HuH-7 (cell line): ENCODE measurements at places on chromosomes 7 and 10.

GRCh38 chr10:98062424-98062823, 32.0 kb upstream of the CRTAC1 start:
- no peak for DNase-seq

DNA sequence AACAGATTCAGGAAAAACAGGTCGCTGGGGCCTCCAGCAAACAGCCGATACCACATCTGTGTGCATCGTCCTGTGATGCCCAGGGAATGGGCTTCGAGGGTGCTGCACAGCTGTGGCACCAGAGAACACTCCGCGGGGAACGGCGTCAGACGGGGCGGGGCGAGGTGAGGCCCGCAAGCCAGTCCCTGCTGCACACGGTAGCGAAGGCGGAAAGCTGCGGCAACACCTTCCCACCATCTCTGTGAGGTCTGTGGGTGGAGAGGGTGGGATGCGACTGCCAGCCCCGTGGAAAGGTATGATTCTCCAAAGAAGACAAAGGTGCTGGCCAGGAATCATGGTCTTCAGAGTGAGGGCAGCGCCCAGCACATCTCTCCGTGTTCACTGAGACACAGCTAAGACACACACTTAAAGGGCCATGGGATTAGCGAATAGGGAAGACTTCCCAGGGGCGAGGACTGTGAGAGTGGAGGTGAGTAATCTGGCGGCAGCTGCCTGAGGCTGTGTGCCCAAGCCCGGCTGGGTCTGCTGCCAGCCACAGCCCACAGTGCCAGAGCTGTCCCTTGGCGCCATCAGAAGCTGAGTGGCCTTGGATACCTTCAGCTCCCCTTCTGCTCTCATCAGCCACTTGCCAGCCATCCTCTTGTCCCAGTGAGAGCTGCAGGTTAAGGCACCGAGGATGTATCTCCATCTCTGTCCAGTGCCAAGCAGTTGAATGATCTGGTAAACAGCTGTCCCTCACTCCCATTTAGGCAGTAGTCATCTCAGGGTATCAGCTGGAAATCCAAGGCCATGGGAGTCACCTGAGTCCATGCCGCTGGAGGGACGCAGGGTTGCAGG, 17.6 kb downstream of the PRKAG2 start:
- no peak for DNase-seq

- DNase-seq: no peak
Measured at GRCh38 chr10:77458986-77459590, 178.5 kb downstream of the KCNMA1 start.

- DNase-seq: no peak
Measured at GRCh38 chr7:1936531-1937251, 266.6 kb downstream of the ELFN1 start.

- DNase-seq: no peak
Measured at GRCh38 chr7:158530800-158531609, 56.6 kb downstream of the PTPRN2 start.

DNA sequence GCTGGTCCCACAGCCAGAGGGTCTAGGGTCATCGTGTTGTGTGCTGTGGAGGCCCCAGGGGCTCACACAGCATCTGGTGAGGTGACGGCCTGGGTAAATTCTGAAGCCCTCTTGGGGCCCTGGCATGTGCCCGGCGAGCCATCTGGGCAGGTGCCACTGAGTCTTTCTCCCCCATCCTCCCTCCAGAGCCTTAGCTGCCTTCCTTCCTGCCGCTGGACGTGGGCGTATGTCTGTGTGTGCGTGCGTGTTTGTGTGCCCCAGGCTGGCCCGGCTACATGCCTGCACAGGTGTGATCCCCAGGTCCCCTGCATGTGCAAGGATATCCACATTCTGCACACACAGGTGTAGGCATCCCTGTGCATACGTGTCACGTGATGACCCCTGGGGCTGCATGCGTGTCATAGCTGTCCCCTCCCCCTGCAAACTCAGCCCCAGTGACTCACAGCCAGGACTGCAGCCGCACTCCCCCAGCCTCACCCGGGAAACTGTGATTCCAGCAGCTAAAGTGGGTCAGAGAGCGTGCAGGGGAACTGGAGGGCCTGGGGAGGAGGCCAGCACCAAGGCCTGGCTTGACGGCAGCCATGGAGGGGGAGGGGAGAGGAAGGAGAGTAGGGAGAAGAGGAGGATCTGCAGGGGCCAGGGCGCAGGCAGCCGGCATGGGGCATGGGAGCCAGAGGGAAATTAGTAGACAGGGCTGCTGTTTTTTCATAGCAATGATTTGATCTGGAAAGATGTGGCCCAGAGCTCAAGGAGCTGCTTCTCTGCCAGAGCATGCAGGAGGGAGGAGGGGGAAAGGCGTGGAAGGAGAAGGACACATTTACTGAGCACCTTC, 46.4 kb downstream of the ELFN1 start:
- DNase-seq: no peak

- DNase-seq: no peak
Measured at GRCh38 chr7:116653204-116653603, 18.8 kb upstream of the MET start.

- no peak for DNase-seq
Measured at GRCh38 chr7:38025815-38026214, 105.4 kb downstream of the EPDR1 start.

DNA sequence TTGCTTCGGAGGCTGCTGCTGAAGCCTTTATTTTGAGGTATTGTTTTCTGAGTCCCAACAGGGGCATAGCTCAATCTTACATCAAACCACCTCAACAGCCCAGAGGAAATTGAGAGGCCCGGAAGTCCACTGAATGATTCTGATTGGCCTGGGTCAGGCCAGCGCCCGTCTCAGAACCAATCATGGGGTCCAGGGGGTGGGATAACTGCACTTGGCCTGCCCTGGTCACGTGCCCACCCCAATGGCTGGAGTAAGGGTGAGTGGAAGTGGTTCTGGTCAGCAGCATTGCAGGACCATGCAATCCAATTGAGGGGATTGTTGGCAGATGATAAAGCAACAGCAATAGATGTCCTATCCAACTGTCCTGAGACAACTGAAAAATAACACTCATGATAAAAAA, 190.6 kb downstream of the HERPUD2 start:
- no peak for DNase-seq

DNA sequence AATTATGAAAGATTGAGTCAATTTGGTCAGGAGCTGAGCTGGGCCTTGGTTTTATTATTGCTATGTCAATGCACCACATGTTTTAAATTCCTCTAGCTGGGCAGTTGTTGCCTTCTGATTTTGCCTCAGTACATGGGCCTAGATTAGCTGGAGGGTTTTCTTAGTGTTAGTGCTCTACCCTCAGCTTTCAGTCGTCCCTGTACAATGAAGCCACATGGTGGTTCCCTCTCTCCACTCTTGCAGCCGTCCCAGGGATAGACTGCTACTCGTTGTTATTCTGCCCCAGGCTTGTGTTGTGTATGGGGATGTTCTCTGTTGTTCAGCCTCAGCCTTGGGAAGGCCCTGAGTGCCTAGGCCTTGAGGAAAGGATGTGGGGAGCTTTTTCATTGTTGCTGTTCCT, 37.0 kb downstream of the NHLRC2 start:
- no peak for DNase-seq
